A549 treated with GW870086 at 1 μM for 4 hours (cell line): ENCODE measurements at places on chromosomes 2 and 18. TPM values are rescaled to one million over a fixed set of nuclear protein-coding genes. Genes with fewer than 3 reads are reported as not detected.

Gene SNED1
- total RNA-seq = 0.79 to 2.5 TPM (median 1.2 TPM) in 5 replicates

Gene POMC
- total RNA-seq = not detected in 5 replicates

Gene RIT2
- not detected in 5 replicates for total RNA-seq

Gene VWA3B
- total RNA-seq = 0.37 to 0.61 TPM in 2 of 5 replicates, not detected in the others

Gene AMER3
- not detected in 5 replicates for total RNA-seq

Gene MC4R
- not detected in 5 replicates for total RNA-seq

Gene PPP1R1C
- total RNA-seq = 0.83 to 2.6 TPM (median 1.8 TPM) in 5 replicates

Gene CDH19
- 0.52 to 1.2 TPM (median 1.0 TPM) in 5 replicates for total RNA-seq

Gene ZBTB7C
- 0.12 to 0.33 TPM (median 0.19 TPM) in 5 replicates for total RNA-seq

Gene TLX2
- 0.19 to 0.36 TPM (median 0.28 TPM) in 5 replicates for total RNA-seq

Gene SULT1C4
- not detected in 5 replicates for total RNA-seq

Gene SATB2
- 2.9 to 3.6 TPM (median 3.0 TPM) in 5 replicates for total RNA-seq
